NCI-H187 (cell line): ENCODE measurements at places on chromosomes 1 and 21.

DNA sequence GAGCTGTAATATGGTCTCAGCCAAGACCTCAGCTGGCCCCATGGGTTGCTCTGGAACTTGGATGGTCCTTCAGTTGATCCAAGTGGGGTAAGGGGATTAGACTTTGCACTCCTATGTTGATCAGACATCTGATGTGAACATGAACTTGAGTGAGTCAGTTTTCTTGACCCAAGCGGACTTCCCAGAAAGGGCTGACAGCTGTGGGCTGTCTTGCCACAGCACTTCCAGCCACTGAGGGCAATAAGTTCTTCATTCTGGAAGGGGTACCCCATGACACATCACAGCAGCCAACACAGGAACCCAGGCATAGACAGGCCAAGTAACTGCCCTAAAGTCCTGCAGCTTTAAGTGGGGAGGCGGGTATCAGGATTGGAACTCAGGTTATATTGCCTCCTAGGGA, 93.9 kb upstream of the USP24 start:
- no peak for DNase-seq

- DNase-seq: no peak
Measured at GRCh38 chr1:168348146-168348709, 67.6 kb downstream of the TBX19 start.

- DNase-seq: no peak
Measured at GRCh38 chr1:159015440-159015909, 5.8 kb downstream of the IFI16 start.

DNA sequence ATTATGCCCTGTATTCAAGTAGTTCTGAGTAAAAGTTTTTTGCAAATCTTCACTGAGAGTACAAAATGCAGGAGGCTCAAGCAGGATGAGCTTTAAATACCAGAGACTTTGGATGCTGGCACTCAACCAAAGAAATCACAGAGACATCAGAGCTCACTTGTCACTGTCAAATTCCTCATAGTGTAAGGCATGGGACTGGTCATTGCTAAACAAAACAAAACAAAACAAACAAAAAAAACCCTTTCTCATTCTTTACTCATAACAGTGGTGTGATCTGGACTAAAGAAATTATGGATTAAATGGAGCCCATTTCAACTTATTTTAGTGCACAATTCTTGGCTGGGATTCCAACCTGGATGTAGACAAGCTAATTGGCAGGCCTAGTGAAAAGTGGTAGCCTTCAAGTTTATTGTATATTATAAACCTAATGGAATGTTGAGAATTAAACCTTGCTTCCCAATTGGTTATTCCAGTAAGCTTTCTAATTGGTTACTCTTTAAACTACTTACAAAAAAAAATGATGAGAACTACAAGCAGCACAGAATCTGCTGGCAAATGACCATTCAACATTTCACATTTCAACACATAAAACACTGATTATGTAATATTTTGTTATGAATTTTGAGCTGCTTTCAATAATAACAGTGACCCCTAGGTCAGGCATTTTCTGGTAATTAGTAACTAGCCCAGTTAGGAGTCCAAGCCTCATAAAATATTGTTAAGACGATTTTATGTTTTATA, 30.6 kb upstream of the NEK7 start:
- no peak for DNase-seq

DNA sequence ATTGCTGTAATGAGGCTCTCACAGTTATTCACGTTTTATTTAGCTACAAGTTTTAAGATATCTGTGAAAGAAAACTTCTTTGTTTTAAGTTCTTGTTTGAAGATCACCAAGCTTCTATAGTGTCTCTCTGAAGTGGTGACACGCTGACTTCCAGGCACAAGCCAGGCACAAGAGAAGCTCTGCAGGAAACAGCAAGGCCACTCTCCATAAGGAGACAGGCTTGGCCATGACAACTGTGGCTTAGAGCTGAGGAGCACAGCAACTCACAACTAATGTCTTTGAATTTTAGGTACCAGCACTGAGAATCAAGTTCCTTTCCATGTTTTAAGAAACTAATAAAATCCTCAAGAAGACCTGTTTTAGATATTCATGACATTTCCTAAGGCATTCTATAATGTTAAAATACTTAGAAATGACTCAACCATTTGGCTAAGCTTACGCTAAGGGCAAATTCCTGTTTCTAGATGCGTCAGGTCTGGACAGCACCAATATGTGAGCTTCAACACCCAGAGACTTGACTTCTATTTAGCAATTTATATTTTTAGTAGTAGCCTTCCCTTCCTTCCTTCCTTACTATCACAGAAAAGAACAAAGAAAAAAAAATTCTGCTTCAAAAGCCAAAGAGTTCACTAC, 40.2 kb downstream of the APP start:
- DNase-seq: no peak

DNA sequence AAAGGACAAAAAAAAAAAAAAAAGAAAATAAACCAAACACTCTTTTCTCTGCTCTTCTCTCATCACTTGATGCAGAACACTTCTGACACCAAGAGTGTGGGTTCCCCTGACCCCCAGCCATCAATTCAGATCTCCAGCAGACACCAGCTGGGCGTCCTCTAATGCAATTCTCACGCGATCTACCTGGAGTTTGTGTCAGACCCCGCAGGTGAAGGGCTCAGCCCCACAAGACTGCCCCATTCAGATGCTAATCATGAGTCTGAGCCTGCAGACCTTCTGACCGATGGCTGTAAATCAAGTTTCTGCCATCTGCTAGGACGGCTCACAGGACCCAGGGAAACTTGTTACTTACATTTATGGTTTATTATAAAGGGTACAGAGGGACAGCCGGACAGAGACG, 133.6 kb upstream of the C1orf174 start:
- DNase-seq: no peak

DNA sequence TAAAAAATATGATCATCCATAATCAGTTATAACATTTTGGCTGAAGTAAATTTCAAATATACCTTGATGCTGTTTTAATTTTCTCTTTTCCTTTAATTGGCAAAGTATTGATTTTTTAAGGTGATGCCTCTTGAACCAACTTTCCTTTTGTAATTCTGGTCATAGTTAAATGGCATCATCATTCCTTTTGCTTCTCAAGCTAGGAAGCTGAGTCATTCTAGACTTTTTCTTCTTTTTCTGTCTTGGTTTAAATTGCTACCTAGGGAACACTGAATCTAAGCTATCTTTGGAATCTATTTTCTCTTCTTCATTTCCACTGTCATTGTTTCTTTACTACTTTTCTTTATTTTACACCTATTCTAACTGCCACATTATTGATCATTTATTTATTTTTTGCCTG, 162.7 kb downstream of the HMCN1 start:
- DNase-seq: no peak

- DNase-seq: no peak
Measured at GRCh38 chr1:155254714-155255242, 505 bp downstream of the ENTREP3 start.

- DNase-seq: no peak
Measured at GRCh38 chr1:241816008-241816407, 32.0 kb upstream of the EXO1 start.

- DNase-seq: no peak
Measured at GRCh38 chr1:59013276-59013927, 229.6 kb upstream of the JUN start.

DNA sequence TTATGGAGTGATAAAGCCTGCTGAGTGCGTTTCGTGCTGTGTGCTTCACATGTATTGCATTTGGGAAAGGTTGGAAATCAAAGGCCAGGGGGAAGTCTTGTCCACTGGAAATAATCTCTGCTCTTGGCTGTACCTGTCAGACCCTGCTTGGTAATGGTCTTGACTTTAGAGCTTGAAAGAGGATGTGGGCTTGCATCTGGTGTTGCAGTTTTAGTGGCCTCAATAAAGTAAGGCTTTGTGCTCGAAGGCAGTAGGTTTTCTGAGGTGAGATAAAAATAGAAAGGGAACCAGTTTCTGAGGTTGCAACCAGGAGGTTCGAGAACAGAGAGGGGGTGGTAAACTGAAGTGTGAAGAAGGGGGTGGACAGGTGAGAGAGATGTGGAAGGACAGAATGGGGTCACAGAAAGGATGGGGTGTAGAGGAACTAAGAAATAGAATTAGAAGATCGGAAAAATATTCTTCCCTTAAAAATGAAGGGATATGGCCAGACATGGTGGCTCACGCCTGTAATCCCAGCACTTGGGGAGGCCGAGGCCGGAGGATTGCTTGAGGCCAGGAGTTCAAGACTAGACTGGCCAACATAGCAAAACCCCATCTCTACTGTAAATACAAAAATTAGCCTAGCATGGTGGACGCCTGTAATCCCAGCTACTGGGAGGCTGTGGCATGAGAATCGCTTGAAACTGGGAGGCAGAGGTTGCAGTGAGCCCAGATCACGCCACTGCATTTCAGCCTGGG, 1.5 kb downstream of the S100PBP start:
- DNase-seq: no peak

GRCh38 chr21:31457675-31458074, 113.6 kb upstream of the TIAM1 start:
- DNase-seq: no peak

- no peak for DNase-seq
Measured at GRCh38 chr1:55317673-55318072, 102.5 kb upstream of the USP24 start.

- DNase-seq: no peak
Measured at GRCh38 chr1:23807453-23807852, 6.9 kb upstream of the GALE start.

DNA sequence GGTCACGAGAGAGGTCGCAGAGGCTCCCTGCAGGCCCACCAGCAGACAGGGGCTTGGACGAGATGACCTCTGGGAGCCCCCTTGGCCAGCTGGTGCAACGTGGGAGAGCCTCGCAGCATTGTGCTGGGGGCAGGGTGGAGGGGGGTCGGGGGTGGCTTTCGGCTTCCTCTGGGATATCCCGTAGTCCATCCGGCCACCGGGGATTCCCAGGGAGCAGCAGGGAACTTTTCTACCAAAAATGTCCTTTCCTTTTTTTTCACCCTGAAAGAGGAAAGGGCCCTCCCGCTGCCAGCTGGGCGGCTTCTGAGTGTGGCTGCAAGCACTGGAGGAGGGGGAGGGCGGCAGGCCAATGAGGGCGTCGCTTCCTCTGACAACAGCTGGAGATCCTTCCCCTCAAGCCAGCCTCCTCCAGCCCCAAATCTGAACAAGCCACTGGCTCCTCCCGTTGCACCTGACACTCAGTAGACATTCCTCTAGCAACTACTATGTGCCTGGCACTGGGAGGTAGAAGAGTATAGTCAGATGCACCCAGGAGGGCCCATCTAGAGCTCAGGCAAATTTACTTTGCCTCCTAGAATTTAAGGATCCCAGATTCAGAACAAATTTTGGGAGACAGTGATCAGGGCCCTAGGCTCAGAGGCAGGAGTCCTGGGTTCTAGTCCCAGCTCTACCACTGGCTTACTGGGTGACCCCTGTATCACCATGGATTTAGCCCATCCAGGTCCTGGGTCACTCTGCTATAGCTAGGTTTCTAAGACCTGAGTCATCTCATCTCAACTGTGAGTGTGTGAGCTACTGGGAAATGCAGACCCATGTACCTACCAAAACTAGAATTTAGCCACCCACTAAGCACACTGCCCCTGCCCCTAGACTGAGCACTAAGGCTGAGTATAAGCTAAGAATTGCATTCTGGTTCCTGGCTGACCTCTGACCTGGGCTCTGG, 2.7 kb downstream of the MOB3C start:
- DNase-seq: no peak

- peak; percentile 5 for DNase-seq
Measured at GRCh38 chr1:212918824-212919223, 31.5 kb upstream of the VASH2 start.

GRCh38 chr1:42146626-42147320, 6.4 kb upstream of the GUCA2B start:
- peak; percentile 64 for DNase-seq

- DNase-seq: no peak
Measured at GRCh38 chr21:27192281-27192949, 225.5 kb upstream of the ADAMTS5 start.

DNA sequence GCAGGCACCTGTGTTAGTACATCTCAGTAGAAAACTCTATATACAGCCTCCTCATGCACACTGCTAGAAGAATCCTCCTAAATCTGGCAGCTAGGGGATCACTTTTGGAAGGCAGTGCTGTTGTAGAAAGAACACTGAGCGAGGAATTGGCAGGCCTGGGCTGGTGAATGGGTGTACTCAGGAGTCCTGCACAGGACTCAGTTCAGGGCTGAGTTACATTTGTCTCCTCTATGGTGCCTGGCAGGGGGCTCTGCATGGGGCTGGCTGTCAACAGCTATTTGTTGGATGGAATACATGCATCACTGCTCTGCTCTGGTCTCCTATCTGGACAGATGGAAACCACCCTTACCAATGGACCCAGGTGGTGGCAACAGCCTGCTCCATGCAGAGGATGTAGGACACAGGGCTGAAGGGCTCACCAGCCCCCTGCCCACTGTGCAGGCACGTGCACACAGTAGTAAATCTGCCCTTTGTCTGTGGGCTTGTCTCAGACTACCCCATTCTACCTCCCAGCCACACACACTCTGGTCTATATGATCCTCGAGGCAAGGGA, 74.2 kb downstream of the LRIG2 start:
- DNase-seq: no peak

DNA sequence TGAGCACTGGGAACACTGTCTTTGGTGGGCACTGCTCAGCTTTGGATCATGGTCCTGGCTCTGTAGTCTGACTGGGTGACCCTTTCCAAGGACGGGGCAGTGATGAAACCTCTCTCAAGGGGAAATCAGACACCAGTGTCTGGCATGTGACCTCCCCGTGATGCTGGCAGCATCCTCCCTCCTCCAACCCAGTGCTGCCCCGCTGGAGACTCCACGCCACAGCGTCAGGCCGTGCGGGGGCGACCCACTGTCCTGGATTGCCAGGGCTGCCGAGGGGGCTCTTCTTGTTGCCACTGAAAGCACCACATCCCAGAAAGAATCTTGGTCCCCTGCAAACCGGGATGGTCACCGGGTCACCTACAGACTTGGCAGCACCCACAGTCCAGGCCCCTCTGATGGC, 146.4 kb upstream of the ARHGEF16 start:
- no peak for DNase-seq

GRCh38 chr1:241250465-241250864, 106.5 kb downstream of the RGS7 start:
- no peak for DNase-seq

GRCh38 chr1:953524-954320, 5.3 kb downstream of the NOC2L start:
- DNase-seq: no peak

GRCh38 chr1:62336995-62337705, 17.9 kb upstream of the KANK4 start:
- no peak for DNase-seq
